ENCODE measurements at places on chromosomes 2 and 18.

DNA sequence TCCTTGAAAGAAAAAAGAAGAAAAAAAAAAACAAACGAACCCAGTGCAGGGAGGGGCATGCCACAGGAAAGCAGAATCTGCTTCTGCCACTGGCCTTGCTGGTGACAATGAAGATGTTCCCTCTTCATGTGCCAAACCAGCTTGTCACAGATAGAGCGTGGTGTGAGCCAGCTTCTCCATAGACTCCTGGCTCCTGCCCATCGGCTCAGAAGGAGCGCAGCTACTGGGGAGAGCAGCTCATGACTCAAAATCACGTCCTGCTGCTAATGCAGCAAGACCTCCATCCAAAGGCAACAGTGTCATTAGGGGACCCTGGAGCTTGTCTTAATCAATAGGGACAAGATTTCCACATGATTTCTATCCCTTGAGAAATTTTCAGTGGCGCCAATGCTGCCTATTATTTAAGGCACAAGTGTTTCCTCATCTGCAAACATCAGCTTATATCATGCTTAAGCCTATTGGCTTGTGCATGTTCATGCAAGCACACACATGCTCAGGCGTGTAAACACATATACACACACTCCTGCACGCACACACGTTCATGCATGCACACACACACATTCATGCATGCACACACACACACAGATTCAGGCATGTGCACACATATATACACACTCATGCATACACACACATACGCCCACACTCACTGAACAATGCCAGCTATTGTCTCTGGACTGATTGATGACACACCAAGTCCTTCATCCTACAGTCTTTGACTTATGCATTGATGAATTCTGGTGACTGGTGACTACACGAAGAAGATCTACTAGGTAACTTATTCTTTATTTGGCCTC lies 682.0 kb upstream of the ID2 start:
- no peak for DNase-seq

DNA sequence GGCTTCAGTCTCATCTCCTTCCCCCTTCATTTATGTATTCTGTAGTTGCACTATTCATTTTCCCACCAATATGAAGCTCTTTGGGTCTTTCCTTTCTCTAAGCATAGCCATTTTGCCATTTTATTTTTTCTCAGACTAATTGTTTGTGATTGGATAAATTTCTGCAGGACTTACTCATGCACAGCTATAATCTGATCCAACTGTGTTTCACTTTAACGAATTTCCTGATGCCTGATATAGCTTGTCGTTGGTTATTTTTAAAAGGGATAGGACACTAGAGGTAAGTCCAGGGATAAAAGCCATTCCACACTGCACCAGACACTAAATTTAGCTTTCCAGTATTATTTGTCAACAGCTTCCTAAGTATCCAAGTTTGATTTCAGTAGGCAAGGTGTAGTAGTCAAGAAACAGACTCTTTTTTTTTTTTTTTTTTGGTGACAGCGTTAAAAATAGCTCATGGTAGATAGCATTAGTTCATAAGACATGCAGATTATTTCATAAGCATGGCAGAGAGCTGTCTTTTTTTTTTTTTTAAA lies 17.4 kb downstream of the ASB18 start:
- DNase-seq: no peak

DNA sequence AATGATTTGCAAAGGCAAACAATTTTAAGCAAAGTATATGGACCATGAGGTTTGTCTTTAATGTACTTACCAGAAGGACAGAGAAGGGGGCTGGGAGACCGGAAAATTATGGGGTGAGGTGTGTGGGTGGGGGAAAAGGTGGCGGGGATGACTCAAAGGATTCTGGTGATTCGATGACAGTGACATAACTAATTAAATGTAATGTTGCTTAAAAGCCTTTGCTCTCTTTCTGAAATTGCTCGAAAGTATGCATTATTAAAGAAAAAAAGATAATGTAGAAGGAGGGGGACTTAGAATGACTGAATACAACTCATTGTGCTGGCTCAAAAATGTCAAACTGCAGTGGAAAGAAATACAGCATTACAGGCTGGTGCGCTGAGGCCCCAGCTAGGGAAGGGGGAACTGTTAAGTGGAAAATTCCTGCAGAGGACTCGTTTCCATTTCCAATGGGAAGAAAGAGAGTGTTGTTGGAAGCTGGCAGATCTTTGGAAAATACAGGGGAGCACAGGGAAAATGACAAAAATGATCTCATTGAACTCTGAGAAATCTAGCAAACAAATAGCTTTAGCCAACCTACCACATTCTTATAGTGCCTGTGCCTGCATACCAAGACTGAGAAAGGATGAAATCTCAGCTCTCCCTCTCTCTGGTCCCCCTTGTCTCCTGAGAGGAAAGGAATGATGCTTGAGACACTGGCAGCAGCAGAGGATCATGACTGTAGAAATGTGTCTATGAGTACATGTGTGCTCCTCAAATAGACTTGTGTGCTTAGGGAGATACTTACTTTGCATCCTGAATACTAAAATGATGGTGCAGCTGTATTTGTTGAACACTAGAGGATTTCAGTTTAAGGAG lies 632.4 kb downstream of the NYAP2 start:
- peak; percentile 23 for DNase-seq

- DNase-seq: peak; percentile 77
Measured at GRCh38 chr2:29663268-29663667, 258.1 kb downstream of the ALK start.

DNA sequence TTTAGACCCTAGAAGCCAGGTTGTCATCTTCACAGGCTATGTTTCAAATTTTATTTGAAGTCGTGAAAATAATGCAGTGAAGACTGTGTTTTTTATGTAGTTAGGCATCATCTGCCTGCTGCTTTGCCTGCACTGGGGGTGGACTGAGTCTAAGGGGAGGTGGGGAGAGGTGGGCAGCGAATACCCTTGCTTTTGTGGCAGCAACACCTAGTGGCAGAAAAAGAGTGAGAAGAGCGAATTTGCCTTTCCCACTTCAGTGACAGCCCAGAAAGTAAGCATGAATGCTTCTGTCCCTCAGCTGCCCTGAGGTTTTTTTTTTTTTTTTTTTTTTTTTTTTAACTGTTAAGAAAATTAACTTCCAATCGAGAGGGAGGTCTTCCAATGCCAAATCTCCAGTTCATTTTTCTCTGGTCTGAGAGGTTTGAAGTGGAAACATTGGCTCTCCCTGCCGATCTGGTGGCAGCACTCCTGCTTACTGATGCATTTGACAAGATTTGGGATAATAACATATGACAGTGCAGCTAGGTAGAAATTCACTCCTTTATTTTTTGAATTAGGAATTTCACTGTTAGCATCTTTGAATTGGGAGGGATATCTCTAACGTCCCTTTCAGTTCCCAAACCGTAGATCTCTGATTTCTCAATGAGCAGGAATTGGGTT lies 60.3 kb upstream of the LYPD6B start:
- DNase-seq: no peak

DNA sequence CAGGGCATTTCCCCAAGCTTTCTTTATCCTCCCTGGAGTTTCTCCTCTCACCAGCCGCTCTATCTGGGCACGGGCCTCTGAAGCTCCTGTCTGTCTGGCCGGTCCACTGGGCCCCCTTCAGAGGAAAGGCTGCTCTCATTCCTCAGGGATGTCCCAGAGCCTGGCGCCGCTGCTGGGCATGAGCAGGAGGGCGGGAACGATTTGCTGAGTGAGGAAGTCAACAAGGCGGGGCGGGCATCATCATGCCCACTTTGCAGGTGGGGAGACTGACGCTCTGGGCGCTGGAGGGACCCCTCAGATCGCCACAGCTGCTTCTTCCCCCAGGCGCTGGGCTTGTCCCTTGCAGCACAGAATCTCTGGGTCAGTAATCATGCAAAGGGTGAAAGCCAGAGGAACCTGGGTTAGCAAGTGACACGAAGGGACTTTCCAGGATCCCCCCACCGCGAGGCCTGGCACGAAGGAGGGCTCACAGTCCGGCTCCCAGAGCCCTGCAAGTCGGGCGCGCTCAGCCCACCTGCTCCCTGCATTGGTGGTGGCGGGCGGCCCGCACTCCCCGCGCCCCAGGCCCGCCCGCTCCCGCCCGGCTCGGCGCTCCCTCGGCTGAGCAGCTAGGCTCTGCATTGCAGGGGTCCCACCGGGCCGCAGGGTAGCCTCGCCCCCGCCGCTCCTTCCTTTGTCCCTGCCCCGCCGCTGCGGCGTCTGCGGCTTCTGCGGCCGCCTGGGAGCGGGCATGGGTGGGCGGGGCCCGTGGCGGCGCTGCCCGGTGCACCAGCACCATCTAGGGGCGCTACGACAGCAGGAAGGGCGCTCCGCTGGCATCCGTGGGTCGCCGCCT lies 157.8 kb downstream of the CYRIA start:
- DNase-seq: no peak

- DNase-seq: no peak
Measured at GRCh38 chr18:22031611-22032010, 137.8 kb upstream of the GATA6 start.

DNA sequence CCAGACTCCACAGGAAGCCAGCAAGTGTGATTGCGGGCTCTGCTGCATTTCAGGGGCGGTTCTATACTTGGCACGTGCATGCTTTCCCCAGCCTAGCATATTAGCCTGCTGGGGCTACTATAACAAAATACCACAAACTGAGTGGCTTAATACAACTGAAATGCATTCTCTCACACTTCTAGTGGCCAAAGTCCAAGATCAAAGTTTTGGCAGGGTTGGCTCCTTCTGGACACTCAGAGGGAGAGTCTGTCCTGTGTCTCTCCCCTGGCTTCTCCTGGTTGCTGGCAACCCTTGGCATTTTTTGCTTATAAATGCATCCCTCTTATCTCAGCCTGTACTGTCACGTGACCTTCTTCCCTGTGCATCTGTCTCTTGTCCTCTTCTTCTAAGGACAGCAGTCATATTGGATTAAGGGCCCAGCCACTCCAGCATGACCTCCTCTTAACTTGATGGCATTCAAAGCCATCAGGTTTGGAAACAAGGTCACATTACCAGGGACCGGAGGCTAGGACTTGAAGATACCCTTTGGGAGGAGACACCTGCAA lies 138.7 kb downstream of the RNF152 start:
- no peak for DNase-seq
